Stimulated activated CD8-positive, alpha-beta memory T cell treated with anti-CD3 and anti-CD28 coated beads, Interleukin-15, amount 100 ng/mL, for 4 hours (primary cell): ENCODE measurements at places on chromosomes 2 and 18.

DNA sequence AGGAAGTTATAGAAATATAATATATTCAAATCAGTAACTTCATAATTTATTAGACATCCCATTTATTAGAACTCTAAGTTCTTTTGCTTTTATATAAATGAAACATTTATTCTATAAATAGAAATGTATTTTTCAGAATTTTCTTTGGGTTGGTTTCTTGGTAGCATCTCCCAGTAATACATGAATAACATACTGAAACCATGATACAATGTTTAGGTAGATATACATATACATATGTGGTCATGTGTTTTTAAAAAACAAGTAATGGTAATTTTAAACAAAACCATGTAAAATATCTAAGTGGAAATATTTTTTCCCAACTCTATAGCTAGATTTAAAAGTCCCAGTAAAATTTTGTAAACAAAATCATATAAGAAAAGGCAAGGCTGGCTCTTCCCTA lies 36.9 kb downstream of the WIPF1 start:
- DNase-seq: no peak

GRCh38 chr18:75462178-75462832 lies 34.8 kb upstream of the SMIM21 start:
- DNase-seq: no peak

DNA sequence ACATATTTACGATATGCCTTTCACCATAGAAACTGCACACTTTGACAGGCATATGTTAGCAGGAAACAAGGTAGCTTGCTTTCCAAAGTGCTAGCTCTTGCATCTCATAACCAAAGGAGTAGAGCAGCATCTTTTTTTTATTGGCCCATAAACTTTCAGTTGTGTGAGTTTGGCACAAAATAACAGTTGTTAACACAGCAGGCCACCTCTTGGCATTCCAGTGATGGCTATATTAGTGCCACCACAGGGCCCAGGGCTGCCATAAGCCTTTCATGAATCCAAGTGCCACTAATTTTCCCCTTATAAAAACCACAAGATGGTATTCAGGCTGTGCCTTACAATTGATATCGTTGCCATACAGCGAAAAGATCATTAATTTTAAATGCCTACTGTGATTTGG lies 40.3 kb upstream of the KLF7 start:
- DNase-seq: no peak

GRCh38 chr18:79614211-79614955 lies 65.2 kb upstream of the CTDP1 start:
- no peak for DNase-seq

DNA sequence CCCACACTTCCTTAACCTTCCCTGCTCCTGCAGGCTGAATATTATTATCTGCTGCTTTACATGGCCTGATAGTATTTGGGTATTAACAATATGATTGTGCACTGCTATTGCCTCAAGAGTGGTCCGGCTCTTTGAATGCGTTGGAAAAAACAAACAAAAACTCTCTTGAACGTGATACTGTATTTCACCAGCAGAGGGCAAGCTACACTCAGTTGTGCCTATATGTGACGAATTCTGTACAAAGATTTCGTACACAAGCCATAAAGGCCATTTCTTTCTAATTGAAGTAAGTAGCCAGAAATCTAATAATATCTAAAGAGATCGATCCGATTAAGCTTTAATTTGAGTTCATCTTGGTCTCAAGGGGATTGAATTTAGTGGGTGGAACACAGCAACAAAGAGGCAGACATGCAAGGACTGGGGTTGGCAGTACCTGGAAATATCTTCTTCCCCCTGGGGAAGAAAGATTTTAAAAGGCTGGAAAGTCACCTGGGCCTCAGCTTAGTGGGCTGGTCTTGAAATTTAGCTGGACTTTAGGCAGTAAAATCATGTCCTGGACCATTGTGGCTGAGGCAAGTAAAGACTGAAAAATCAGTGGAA lies 49.3 kb upstream of the RAB6D start:
- DNase-seq: no peak

- DNase-seq: no peak
These were observed 34.5 kb downstream of the GLI2 start for GRCh38 chr2:120770176-120770575.

- no peak for DNase-seq
These were observed 136.8 kb downstream of the MEP1B start for GRCh38 chr18:32326450-32327308.

DNA sequence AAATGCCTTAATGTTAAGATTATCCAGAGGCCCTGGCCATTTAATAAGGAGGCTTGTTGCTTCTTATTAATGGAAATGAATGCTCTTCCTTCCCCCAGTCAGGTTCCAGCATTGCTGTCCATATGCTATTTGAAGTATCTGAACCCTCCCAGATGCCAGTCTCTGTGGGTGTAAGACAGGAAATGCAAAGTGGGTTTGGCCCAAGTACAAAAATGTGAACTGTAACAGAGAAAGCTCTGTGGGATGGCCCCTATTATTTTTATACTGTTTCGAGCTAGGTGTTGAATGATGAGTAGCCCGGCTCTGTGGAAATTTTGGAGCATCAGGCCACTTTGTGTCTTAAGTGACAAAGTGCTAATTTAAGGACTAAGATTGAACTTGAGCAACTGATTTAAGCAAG lies 141.0 kb downstream of the UXS1 start:
- no peak for DNase-seq
